ENCODE measurements at places on chromosomes 1 and 21. TPM values are rescaled to one million over a fixed set of nuclear protein-coding genes. Genes with fewer than 3 reads are reported as not detected.

- no peaks in the 10 kb centered on the region for H3K36me3 ChIP-seq
- DNase-seq = no peak
- H3K4me1 ChIP-seq = peaks cover 4% of the 10 kb centered on the region
- H3K27ac ChIP-seq = no peak overlapping the region
Measured at GRCh38 chr1:31605908-31606427, 11.5 kb upstream of the HCRTR1 start.

Gene TMEM50B
- total RNA-seq = 80.3 TPM

GRCh38 chr1:210700083-210700482 lies 371.4 kb downstream of the HHAT start:
- peaks cover 7% of the 10 kb centered on the region for H3K27me3 ChIP-seq
- no peak overlapping the region for H3K4me3 ChIP-seq
- H3K27ac ChIP-seq = no peak overlapping the region
- H3K36me3 ChIP-seq = no peaks in the 10 kb centered on the region

Gene USH2A
- not detected for total RNA-seq

- H3K4me3 ChIP-seq = no peak overlapping the region
- H3K4me1 ChIP-seq = no peaks in the 10 kb centered on the region
- DNase-seq = no peak
- no peaks in the 10 kb centered on the region for H3K36me3 ChIP-seq
- H3K27ac ChIP-seq = no peak overlapping the region
Measured at GRCh38 chr21:36729310-36729970, 30.5 kb downstream of the SIM2 start.

DNA sequence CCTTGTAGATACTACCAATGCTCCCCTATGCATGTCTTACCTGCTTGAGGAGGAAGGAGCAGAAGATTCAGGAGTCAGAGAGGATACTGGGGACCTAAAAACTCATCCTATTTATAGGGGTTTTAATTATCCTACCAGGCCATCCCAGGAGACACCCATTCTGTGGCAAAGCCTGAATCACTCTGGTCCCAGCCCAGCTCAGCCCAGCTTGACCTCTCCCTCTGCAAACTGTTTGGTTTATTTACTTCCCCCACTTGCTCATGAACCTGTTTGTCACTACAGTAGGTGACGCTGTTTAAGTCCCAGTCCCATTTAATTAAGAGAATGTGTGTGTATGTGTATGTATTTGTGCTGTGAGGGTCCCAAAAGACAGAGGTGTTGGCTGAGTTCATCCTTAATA lies at the start of gene RPTN:
TSS of gene RPTN (minus strand) at position 85 of the 400 bp plus-strand sequence. CDS start 1,339 bp downstream, outside the sequence.
- H3K4me1 ChIP-seq = no peaks in the 10 kb centered on the region
- no peaks in the 10 kb centered on the region for H3K36me3 ChIP-seq
- no peak within 1 kb of the TSS for H3K27ac ChIP-seq
- no peak for DNase-seq
- peaks cover 7% of the 10 kb centered on the region for H3K27me3 ChIP-seq
- H3K4me3 ChIP-seq = no peak within 1 kb of the TSS

DNA sequence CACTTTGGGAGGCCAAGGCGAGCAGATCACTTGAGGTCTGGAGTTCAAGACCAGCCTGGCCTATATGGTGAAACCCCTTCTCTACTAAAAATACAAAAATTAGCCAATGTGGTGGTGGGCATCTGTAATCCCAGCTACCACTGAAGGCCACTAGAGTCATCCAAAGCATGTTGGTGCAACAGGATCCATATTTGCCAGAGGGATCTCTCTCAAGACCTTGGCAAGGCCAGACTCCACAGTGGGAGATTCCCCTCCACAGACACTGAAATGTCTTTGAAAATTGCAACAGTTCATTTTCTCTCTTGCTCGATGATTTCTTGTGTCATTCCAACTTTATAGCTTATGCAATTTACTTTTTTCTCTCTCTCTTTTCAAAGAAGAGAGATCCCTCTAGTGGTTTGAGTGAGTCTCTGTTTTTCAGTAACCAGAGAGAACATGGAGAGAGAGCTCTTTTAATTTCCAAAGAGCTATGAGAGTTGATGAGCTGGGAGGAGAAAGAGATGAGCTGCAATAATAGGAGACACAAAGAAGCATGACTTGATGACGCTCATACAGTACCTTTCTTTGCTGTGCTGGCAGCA lies 176.8 kb upstream of the USP25 start:
- no peak overlapping the region for H3K4me3 ChIP-seq
- H3K4me1 ChIP-seq = peaks cover 6% of the 10 kb centered on the region
- H3K27ac ChIP-seq = peak overlapping the region; percentile 31

- no peak overlapping the region for H3K4me3 ChIP-seq
- DNase-seq = no peak
- peaks cover 34% of the 10 kb centered on the region for H3K27me3 ChIP-seq
- no peak overlapping the region for H3K27ac ChIP-seq
- H3K36me3 ChIP-seq = no peaks in the 10 kb centered on the region
- no peaks in the 10 kb centered on the region for H3K4me1 ChIP-seq
Measured at GRCh38 chr21:45560106-45561021, 18.1 kb upstream of the SLC19A1 start.

Gene KCNA3
- 74.0 TPM for total RNA-seq

Gene UBXN10
- 0.23 TPM for total RNA-seq

DNA sequence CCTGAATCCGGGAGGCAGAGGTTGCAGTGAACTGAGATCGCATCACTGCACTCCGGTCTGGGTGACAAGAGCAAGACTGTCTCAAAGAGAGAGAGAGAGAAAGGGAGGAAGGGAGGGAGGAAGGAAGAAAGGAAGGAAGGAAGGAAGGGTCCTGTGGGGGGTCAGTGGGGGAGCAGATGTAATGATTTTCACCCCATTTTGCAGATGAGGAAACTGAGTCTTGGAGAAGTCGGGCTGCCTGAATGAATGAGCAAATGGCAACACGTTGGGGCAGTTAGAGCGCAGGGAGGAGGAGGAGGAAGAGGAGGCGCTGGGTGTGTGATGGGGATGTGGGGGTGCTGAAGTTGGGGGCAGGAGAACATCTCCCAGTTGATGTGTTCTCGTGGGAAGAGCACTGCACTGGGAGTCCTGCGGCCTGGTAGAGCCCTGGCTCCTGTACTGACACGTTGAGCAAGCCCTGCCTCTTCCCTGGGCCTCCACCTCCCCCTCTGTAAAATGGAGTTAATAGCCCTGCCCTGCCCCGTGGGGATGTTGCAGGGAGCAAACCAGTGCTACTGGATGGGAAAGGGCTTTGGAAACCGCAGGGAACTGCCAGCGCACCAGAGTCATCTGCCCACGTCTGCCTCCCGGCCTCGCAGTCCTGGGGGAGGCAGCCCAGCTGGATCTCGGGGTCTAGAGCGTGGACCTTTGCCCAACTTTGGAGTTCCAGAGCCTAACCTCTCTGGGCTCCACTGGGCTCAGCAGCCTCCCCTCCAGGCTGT lies 103.2 kb upstream of the CASZ1 start:
- H3K4me1 ChIP-seq = peaks cover 11% of the 10 kb centered on the region
- DNase-seq = no peak
- H3K27me3 ChIP-seq = peaks cover 8% of the 10 kb centered on the region
- no peaks in the 10 kb centered on the region for H3K36me3 ChIP-seq

Gene EFNA1
- 0.48 TPM for total RNA-seq

- H3K4me3 ChIP-seq = no peak overlapping the region
- H3K27ac ChIP-seq = no peak overlapping the region
- no peak for DNase-seq
- peaks cover 2% of the 10 kb centered on the region for H3K27me3 ChIP-seq
- H3K36me3 ChIP-seq = no peaks in the 10 kb centered on the region
- no peaks in the 10 kb centered on the region for H3K4me1 ChIP-seq
Measured at GRCh38 chr1:37021502-37021901, 12.8 kb downstream of the GRIK3 start.

Gene RIT1
- 31.3 TPM for total RNA-seq

- H3K36me3 ChIP-seq = no peaks in the 10 kb centered on the region
- no peak overlapping the region for H3K27ac ChIP-seq
- H3K4me3 ChIP-seq = no peak overlapping the region
- no peak for DNase-seq
- H3K27me3 ChIP-seq = peaks cover 6% of the 10 kb centered on the region
- no peaks in the 10 kb centered on the region for H3K4me1 ChIP-seq
Measured at GRCh38 chr1:115927971-115928370, 48.3 kb upstream of the SLC22A15 start.

DNA sequence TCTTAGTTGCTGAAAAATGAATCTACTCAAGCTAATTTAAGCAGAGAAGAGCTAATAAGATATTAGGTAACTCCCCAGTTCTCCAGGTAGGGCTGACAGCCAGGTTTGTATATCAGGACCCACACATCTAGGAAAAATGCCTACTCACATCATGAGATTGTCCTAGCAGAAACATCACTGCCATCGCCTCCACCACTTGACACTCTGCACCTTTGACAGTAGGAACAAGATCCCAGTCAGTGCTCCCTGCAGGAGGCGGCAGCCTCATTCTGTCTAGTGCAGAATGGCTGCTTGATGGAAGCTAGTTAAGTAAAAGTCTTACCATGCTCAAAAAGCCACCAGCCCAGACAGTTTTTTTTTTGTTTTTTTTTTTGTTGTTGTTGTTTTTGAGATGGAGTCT lies 31.6 kb upstream of the USP1 start:
- H3K27me3 ChIP-seq = peaks cover 2% of the 10 kb centered on the region
- no peak overlapping the region for H3K4me3 ChIP-seq
- H3K27ac ChIP-seq = no peak overlapping the region
- DNase-seq = no peak
- H3K4me1 ChIP-seq = no peaks in the 10 kb centered on the region

DNA sequence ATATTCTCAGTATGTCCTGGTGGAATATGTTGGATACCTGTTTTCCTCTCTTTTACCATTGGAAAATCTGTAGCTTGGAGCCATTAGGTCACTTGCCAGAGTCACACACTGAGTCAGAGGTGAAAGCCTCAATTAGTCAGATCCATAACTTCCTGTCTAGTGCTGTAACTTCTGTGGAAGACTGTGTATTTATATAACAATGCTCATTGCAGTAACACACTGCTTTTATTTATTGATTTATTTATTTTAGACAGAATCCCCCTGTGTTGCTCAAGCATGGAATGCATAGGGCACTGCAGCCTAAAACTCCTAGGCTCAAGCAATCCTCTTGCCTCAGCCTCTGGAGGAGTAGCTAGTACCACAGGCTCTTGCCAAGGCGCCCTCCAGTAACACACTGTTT lies 1.3 kb upstream of the DOCK7 start:
- DNase-seq = no peak
- no peak overlapping the region for H3K4me3 ChIP-seq
- H3K36me3 ChIP-seq = peaks cover 1% of the 10 kb centered on the region
- peaks cover 9% of the 10 kb centered on the region for H3K4me1 ChIP-seq

DNA sequence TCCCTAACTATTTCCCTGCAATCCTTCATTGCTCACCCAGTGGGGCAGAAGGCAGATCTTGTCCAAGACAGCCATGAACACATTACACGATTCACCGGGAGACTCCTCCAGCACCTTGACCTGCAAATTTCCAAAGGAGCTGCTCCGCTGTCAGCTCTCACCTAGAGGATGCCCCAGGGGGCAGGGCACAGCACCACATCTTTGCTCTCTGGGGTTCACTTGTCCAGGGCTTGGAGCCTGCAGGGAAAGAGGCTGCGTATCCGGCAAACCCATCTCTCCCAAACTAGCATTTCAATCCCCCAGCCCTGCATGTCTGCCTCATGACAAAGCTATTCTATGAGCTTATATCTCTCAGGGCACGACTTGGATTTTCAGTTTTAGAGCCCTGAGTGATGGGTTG lies 35.1 kb upstream of the OLIG2 start:
- no peak overlapping the region for H3K27ac ChIP-seq
- no peaks in the 10 kb centered on the region for H3K36me3 ChIP-seq
- H3K4me1 ChIP-seq = no peaks in the 10 kb centered on the region
- DNase-seq = no peak
- peaks cover 27% of the 10 kb centered on the region for H3K27me3 ChIP-seq

DNA sequence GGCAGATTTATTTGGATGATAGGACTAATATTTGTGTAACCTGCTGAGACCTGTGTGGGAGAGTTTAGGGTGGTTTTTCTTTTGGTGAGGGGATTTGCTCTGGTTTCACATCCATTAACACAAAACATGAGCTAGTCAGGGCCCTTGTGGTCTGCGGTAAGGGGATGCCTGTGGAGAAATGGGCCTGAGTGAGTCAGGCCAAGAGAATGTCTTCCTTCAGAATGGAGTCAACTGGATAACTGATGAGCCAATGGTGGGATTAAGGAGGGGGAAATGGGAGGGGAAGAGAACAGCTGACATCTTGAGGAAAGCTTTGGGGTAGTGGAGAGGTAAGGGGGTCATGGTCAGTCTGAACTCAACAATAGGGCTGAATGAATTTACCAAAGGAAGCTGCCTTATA lies 13.9 kb downstream of the WNT2B start:
- H3K27ac ChIP-seq = no peak overlapping the region
- DNase-seq = no peak
- H3K27me3 ChIP-seq = no peaks in the 10 kb centered on the region
- H3K36me3 ChIP-seq = no peaks in the 10 kb centered on the region

Gene BRINP3
- not detected for total RNA-seq

DNA sequence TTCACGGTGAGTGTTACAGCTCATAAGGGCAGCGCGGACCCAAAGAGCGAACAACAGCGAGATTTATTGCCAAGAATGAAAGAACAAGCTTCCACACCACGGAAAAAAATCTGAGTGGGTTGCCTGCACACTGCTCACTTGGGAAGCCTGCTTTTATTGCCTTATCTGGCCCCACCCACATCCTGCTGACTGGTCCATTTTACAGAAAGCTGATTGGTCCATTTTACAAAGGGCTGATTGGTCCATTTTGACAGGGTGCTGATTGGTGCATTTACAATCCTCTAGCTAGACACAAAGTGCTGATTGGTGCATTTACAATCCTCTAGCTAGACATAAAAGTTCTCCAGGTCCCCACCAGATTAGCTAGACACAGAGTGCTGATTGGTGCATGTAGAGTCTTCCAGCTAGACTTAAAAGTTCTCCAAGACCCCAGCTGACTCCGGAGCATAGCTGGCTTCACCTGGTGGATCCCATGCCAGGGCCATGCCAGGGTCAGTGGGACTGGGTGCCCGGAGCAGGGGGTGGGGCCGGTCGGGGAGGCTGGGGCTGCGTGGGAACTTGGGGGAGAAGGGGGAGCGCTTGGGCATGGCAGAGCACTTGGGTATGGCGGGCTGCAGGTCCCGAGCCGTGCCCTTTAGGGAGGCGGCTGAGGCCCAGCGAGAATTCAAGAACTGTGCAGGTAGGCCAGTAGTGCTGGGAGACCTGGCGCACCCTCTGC lies 75.4 kb upstream of the ATP1A1 start:
- no peaks in the 10 kb centered on the region for H3K4me1 ChIP-seq
- H3K4me3 ChIP-seq = no peak overlapping the region
- no peaks in the 10 kb centered on the region for H3K36me3 ChIP-seq
- no peak overlapping the region for H3K27ac ChIP-seq
- no peak for DNase-seq
- H3K27me3 ChIP-seq = no peaks in the 10 kb centered on the region

DNA sequence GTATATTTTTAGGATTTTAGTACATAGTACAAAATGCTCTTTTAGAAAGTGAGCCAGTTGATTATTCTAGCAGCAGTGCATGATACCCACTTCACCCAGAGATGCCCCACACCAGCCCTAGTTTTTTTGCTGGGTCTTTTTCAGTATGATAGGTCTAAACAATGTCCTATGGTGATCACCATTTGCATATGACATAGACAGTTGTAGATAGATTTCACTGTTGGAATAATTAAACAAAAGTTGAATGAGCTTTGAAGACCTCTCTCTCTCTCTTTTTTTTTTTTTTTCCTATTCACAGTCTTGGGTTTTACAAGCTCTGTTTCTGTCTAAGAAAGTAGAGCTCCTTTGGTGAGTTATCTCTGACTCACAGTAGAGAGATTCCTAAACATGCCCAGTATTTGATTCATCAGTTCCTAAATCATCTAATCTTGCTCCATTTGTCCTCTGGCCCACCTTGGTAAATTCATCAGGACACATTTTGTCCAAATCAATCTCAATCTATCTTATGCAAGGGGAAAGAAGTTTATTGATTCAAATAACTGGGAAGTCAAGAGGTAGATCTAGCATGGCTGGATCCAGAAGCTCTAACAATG lies 44.7 kb upstream of the VAV3 start:
- DNase-seq = no peak
- H3K4me1 ChIP-seq = no peaks in the 10 kb centered on the region
- no peak overlapping the region for H3K27ac ChIP-seq
- H3K36me3 ChIP-seq = peaks cover 1% of the 10 kb centered on the region
- H3K27me3 ChIP-seq = peaks cover 2% of the 10 kb centered on the region

Data from activated naive CD8-positive, alpha-beta T cell treated with anti-CD3 and anti-CD28 coated beads, Interleukin-2, amount 10 ng/mL, durations not matched to agents 7 days and 5 days (primary cell).